ENCODE measurements at places on chromosomes 7 and 10.
A peak's percentile ranks its signal among the peaks of the same experiment; 100 is the strongest.

DNA sequence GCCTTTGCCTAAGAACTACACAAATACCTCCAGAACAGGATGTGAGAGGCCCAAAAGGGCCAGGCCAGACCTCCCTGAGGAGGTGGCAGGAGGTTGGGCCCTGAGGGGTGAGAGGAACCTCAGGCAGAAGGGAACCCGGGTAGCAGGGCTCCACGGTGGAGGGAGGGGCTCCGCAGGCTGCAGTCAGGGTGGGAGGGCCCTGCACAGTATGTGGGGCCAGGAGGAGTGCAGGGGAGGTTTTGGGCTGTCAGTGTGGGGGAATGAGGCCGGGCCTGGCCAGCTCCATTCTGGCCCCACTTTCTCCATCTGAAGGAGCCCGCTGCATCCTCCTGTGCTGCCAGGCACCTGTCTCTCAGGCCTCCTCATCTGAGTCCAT, 25.9 kb downstream of the DNAJB12 start:
- no peak for DNase-seq

GRCh38 chr10:124138195-124138882, 44.9 kb upstream of the CHST15 start:
- DNase-seq = peak; percentile 32

DNA sequence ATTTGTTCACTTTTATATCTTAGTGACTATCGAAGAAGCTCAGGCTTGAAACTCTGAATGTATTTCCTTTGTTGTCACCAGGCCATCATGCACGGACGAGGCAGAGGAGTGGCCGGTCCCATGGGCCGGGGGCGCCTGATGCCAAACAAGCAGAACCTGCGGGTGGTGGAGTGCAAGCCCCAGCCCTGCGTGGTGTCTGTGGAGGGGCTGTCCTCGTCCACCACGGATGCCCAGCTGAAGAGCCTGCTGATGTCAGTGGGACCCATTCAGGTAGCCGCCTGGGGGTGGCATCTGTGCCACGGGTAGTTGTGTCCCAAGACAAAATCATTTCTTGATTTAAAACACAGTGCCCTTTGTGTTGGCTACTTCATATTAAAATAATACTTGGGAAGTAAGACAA, 45.9 kb downstream of the SHH start:
- no peak for DNase-seq

GRCh38 chr7:55977831-55978230, 13.4 kb downstream of the NIPSNAP2 start:
- DNase-seq = no peak

DNA sequence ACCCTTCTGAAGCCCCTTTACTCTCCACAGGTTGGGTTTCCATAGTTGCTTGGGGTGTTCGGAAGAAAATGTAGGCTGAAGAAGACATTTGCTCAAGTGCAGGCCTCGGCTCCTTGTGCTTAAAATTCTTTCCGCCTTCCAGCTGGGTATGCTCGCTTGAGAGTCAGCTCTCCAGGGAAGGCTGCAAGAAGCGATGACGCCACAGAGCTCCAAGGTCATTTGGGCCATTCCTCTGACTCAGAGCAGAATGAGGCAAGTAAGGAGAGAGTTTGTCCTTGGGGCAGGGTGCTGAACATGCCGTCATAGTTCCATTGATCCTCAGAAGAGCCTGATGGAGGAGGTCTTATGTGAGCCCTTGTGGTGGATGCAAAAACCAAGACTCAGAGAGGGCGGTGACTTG, 27.4 kb upstream of the HSPA12A start:
- DNase-seq = no peak

DNA sequence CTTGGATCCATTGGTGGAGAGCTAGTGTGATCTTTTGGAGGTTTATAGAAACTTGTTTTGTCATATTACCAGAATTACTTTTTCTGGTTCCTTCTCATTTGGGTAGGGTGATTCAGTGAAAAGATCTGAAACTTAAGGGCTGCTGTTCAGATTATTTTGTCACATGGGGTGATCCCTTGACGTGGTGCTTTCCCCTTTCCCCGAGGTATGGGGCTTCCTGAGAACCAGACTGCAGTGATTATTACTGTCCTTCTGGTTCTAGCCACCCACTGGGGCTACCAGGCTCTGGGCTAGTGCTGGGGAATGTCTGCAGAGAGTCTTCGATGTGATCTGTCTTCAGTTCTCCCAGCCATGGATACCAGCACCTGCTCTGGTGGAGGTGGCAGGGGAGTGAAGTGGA, 1030.0 kb downstream of the GRM8 start:
- no peak for DNase-seq

DNA sequence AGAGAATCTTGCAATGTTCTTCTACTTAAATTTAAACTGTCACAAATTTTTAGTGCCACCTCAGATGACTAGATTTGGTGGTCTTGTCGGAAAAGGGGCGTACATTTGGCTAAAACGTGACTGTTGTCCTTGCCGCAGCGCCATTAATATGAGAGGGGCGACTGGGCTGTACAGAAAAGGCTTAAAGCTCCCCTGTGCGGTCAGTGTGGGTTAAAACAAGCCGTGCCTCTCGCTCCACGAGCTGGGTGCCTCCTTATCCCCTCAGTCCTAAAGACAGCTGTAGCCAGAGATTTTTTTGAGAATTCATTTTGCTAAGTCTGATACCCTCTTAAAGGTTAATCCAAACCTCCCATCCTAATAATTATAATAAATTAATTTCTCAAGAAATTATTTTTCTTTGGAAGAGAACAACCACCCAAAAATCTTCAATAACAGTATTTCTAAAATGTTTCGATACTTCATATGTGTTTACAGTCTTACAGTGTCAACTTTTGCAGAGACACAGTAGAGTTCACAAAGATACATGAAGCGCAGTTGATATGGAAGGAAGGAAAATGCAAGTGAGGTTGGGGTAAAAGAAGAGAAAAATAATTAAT, 68.6 kb downstream of the C7orf25 start:
- peak; percentile 53 for DNase-seq

DNA sequence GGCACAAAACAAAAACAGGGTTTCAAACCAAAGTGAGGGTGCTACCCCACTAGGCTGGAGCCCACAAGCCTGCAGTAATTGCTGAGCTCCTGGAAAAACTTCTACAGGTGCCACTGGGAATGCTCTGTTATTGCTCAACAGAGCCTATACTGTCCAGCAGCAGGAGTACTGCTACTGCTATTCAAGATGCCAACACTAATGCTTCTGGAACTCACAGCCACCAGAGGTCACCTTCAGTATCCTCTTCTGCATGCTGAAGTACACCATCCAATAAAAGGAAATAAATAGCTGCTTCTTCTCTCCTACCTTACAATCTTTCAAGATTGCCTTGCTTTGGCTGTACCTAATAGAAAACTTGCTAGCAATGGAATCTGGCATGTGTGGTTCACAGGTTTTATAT, 222.0 kb downstream of the LRRN3 start:
- no peak for DNase-seq

DNA sequence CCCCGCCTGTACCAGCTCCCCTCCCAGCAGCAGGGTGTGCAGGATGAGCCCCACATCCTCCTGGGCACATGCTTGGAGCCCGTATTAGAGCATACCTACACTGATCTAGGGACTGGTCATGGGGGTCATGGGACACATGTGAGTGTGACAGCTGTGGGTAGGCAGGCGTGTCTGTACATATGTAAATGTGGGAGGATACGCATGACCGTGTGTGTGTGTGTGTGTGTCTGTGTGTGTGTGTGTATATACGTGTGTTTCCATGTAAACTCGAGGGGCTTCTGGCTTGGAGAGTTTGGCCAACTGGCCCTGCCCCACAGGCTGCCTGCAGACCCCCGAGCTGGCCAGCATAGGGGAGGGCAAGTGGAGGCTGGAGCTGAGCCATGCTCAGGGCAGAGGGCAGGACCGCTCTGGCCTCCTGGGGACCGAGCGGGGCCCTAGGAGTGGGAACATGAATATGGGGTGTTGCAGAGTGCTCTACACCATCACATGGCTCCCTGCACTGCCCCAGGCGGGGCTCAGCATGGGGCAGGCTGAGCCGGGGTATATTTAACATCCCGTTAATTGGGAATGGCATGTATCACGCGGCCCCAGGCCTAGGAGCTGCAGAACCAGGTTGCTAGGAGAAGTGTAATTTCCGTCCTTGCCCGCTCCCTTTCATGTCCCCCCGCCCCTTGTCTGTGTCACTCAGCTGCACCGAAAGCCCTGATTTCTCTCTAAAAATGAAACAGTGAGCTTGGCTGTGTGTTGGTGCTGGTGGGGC, 152.7 kb upstream of the PCBD1 start:
- DNase-seq = no peak

- no peak for DNase-seq
Observed at GRCh38 chr7:33449847-33450246, 320.5 kb downstream of the BBS9 start.

DNA sequence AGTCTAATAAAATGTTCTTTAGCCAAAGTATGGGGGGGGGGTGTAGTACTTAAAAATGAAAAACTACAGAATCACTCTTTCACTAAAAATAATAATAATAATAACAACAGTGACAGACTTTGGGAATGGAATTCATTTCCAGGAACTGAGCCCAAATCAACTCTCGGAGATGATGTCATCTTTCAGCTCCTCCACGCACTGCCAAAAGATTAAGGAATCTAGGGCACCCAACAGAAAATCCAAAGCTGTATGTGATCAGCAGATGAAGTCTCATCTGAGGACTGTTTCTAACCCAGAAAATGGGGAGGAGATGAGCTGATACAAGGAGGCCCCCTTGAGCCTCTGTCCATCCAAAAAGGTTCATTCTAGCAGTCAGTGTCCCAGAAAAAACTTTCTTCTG, 54.5 kb downstream of the GRB10 start:
- no peak for DNase-seq

- DNase-seq = no peak
Observed at GRCh38 chr7:44867073-44867995, 18.0 kb downstream of the PURB start.

GRCh38 chr10:8254350-8254749, 199.9 kb downstream of the GATA3 start:
- no peak for DNase-seq

GRCh38 chr7:134619627-134620331, 26.9 kb upstream of the BPGM start:
- peak; percentile 33 for DNase-seq

DNA sequence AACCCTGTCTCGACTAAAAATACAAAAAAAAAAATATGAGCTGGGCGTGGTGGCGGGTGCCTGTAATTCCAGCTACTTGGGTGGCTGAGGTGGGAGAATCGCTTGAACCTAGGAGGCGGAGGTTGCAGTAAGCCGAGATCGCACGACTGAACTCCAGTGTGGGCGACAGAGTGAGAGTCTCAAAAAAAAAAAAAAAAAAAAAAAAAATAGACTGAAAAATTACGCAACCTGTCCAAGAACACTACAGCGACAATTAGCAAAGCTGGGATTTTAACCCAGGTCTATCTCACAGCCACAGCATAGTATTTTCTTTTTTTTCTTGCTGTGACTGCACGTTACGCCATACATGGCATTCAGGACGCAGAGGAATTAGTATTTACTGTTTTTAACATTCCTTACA, 1.1 kb upstream of the RABGEF1 start:
- DNase-seq = no peak

DNA sequence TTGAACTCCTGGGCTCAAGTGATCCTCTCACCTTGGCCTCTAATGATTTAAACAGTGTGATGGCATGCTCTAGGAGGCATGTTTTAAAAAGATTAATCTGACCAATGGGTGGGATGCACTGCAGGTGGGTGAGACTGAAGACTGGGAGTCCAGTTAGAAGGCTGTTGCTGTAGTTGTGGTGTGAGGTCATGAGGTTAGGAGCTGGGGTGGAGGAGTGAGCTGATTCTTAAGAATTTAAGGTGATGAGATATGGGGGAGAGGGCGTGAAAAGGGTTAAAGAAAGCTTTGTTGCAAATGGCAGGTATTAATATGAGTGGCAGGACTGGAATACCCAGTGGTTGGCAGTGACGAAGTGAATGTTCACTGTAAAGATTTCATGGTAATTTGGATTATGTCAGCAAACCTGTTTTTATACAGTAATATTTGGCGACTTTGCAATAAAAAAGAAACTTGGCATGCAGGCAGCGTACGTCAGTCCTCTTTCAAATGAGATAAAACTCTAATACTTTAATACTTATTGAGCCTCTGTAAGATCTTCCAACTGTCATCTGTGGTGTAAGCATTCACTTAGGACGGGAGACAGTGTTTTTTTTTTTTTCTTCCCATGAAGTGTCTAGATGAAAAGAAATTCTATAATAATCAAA, 72.8 kb upstream of the MTPN start:
- DNase-seq = no peak

- no peak for DNase-seq
Observed at GRCh38 chr10:69383558-69383957, 33.2 kb downstream of the TACR2 start.

- no peak for DNase-seq
Observed at GRCh38 chr7:107118109-107118900, 50.5 kb upstream of the HBP1 start.

GRCh38 chr7:26538216-26538615, 246.6 kb downstream of the SNX10 start:
- DNase-seq = no peak

GRCh38 chr7:1632506-1632905, 37.6 kb upstream of the ELFN1 start:
- no peak for DNase-seq

- DNase-seq = no peak
Observed at GRCh38 chr7:69656077-69656476, 57.8 kb downstream of the AUTS2 start.

DNA sequence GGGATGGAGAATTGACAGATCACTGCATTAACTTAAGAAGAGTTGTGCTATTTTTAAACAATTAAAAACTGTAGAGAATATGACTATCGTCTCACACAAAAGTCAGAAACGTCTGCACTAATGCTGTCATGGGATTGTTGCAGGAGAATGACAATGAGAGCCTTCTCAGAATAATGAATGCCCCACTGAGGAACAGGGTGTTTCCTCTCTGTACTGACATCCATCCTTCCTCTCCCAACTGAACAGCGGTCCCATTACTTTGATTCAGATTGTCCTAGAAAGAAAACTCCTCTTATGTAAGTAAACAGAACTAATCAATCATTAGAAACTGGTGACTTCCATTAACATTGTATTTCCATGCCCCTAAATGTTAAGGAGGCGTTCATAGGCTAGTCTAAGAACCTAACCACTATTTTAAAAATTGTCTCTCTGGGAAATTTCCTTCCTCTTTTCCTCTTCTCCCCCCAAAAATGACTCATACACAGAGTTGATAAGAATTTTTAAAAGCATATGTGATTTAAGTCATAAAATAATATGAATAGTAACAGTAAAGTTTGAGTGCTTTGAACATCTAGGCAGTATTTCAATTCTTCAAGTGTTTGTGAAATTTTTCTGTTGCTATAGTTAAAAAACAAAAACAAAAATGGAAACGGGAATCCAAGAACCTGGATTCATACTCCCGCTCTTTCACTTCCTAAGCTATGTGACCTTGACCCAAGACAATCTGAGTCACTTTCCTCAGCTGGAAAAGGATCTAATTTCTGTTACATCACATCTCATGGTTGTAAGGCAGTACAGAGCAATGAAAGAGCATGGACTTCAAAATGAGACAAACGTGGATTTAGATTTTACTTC, 12.7 kb upstream of the MACC1 start:
- DNase-seq = no peak

GRCh38 chr10:52280051-52280450, 34.0 kb upstream of the DKK1 start:
- DNase-seq = no peak

- no peak for DNase-seq
Observed at GRCh38 chr10:24552346-24553016, 171.2 kb downstream of the ARHGAP21 start.

Measured in hippocampal formation (tissue), 2 donors.